ENCODE measurements at places on chromosomes 12 and 14.

DNA sequence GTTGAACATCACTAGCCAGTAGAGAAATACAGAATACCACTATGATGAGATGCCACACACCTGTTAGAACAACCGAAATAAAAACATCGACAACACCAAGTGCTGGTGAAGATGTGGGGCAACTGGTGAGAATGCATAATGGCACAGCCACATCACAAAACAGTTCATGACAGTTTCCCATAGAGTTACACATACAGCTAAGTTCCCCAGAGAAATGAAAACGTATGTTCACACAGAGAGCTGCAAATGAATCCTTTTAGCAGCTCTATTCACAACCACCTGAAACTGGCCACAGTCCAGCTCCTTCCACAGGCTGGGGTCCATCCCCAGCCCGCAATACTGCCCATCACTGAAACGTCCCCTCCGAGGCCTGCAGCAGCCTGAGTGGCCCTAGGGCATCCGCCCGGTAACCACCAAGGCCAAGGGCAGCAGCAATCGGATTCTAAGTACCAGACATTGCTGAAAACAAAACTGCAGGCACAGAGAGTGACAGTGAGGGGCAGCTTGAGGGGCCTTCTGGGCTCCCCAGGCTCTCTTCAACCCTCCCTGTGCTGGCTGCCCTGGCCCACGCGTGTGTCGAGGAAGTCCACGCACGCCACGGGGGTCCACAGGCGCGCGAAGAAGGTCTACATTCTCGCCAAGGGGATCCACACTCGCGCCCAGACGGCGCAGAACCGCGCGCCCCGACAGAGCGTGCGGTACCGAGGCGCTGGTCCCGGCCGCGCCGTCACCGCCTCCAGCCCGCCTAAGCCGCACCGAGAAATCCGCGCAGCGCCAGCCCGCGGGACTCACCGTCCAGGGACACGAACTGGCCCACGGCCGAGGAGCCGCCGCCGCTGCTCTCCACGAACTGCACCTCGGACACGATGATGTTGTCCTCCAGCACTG, 903 bp downstream of the BRF1 start:
- DNase-seq = no peak

DNA sequence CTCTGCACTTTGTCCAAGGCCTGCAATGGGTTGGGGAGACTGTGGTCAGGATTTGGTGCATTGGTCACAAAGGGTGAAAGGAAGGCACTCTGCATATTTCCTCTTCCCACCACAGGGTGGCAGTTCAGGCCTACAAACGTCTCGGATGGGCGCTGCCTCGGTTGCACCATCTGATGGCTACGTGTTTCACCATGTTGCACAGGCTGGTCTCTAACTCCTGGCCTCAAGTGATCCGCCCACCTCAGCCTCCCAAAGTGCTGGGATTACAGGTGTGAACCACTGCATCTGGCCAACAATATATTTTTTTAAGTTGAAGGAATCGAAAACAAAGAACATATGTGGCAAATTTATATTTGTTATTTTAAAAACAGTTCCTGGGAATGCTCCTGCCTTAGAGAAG, 35.1 kb downstream of the TMBIM6 start:
- DNase-seq = peak; percentile 41

DNA sequence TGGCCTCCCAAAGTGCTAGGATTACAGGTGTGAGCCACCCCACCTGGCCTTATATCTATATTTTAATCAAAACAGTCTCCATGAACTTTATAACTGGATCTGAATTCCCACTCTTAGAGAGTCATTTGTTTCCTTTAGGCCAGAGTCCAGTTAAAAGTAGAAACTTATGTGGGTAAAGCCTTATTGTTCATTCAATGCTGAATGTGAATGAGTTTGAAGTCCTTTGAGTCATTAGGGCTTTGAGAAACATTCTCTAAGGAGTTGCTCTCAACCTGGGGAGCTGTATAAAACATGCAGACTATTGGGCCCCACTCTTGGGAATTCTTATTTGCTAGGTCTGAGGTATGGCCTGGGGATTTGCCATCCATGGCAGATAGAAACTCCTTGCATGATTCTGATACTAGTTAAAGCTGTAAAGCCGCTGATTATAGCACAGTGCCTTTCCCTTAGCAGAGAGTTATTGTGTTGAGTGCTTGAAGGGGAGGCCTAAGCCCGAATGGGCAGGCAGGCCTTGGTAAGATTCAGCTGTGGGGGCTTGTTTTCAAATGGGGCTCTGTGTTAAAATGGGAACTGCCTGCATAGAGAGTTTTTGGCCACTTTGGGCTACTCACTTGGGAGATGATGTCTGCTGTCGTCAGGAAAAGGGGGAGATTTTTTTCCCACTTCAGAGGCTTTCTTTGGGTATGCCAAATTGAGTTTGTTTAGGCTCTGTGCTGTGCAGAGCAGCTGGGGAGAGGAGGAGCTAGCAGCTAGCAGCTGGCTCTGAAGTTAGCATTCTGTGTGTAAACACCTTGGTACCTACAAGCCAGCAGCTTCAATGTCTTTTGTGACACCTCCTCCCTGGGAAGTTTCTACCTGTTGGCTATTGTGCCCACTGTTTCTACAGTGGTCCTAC, 117.5 kb downstream of the DACT1 start:
- no peak for DNase-seq

DNA sequence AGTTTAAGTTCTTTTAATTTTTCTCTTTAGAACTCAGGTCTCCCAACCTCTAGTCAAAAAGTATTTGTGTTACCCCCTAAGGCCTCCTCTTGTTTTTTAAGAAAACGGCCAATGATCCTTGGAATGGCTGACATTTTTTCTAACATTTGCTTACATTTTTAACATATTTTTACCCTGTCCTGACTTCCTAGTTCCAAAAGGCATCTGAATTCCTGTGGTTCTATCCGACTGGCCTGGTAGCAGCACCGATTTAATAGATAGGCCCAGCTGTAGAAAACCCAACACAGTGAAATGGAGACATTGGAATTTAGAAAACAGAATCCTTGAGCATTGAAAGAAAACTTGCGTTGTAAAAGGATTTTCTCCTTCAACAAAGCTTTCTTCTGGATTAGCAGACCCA, 134.7 kb upstream of the GSC start:
- no peak for DNase-seq

DNA sequence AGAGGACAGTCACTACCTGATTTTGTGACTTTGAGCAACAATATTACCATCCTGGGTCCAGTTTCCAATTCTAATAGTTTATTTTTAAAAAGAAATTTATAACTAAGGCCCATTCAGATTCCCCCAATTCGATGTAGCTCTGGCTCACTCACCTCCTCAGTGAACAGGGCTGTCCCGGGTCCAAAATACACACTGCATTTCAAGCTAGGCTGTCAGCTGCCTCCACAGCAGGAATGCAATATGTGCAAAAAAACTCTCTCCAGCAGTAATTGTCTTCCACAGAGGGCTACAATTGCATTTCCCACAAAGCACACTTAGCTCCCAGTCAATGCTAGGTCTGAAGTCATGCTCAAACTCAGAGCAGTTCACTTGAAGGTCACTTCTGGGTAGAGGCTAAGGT, 39.3 kb upstream of the ZNF641 start:
- DNase-seq = no peak

DNA sequence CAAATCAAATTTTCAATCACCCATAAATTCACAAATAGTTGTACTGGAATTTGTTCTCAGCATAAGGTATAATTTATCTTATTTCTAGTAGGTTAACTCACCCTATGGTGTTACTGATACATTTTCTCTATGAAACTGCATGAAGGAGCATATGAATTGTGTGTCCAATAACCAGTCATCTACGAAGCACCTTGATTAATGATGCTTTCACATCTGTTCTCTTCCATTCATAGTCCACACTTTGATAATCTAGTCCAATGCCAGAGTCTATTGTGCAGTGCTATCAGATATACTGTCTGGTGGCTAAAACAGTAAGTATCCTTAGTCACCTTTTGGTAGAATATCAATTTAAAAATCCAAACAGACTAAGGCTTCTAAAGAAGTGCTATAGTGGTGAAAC, 876.0 kb downstream of the RPS29 start:
- DNase-seq = no peak

DNA sequence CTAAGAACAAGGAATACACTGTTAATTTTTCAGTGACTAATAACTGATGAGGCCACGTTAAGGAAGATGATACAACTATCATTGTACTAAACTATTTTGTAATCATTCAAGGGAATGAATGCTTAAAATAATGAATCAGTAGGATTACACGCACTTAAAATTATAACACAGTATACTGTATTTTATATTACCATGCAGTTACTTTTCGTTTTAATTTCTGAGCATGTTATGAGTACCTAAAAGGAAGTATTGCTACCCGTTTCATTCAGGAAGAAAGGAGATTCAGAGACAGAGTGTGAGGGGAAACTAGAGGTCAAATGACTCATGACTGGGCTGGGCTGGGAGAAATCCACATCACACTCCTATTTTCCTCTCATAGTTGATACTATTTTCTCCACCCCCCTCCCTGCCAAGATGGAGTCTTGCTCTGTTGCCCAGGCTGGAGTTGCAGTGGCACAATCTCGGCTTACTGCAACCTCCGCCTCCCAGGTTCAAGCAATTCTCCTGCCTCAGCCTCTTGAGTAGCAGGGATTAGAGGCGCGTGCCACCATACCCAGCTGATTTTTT, 202.0 kb downstream of the PPM1H start:
- no peak for DNase-seq

- no peak for DNase-seq
Observed at GRCh38 chr14:23447361-23448350, 12.2 kb upstream of the MYH7 start.
